ENCODE measurements at places on chromosomes 16 and 17.
A peak's percentile ranks its signal among the peaks of the same experiment; 100 is the strongest.

DNA sequence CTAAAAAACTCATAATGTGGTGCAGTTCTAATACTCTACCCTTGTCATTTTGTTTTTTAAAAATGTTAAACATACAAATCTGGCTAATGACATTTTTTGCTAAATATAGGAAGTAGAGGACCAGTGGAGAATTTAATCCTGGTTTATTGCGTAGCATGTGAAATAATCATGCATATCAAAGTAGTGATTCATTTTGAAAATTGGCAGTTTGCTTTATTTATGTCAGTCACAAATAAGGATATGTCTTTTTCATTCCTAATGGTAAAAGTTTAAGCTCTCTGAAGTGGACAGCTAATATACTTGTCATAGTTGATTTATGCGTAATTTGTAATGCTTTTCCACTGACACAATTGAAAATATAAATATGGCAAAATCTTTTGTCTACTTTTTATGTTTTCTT is 224.2 kb downstream of the BCAS3 start:
- no peak for DNase-seq

- DNase-seq = no peak
Observed at GRCh38 chr17:58120195-58120822, 27.9 kb upstream of the OR4D1 start.

DNA sequence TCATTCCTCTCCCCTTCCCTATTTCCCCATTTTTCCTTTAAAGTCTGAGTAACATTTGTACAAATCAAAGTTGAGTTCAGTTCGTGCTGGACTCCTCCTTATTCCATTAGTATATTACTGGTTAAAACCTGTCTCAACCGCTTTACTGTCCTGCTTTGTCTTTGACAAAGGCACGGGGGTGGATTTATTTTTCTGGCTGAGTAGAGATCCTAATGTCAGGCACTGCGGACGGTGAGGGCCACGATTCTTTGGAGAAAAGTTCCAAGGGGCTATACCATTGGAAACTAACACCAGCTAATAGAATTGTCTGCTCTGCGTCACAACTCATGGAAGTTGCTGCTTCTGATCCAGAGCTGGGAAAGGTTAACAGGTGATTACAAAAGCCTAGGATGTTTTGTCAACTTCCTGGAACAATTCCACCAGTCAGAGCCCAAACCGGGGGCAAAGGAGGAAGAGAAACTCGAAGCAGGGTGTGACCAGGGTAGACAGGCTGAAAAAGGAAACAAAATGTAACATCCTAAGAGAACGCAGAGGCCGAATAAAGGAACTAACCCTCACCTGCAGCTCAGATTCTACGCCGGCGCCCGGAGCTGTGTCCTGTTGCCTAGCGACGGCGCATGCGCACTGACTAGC is 12.4 kb downstream of the TAT start:
- DNase-seq = no peak

DNA sequence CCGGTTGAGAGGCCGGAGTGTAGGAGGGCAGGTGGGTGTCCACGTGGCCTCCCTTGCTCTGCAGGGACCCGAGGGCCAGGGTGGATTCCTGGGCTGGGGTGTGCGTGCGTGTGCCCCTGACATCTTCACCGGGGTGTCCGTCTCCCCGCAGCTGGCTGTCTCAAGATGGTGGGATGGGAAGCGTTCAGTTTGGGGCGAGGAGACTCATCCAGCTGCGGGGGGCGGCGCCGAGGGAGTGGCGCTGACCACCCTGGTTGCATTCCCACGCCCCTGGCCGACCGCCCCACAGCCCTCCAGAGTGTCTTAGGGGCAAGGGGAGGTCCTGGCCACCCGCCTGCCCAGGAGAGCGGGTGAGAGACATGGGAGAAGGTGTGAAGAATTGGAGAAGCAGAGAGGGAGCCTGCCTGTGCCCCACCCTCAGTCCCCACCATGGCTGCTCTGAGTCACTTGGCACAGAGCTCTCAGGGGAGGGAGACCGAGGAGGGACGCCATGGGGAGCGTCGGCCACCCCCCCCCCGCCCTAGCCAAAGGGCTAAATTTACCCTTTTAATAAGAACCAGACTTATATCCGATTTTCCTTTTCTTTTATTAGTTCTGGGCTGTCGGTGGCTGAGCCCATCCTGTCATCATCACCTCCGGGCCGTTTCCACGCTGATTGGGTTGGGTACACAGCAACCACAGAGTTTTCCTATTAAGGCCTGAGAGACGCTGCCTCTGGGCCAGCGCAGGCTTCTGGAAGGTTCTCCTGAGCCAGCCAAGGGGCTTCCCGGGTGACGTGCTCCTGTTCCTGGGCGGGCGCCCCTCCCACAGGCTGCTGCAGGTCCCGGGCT is 22.0 kb downstream of the BAHCC1 start:
- DNase-seq = no peak

GRCh38 chr17:83156408-83156807 is 77.0 kb downstream of the METRNL start:
- DNase-seq = no peak

DNA sequence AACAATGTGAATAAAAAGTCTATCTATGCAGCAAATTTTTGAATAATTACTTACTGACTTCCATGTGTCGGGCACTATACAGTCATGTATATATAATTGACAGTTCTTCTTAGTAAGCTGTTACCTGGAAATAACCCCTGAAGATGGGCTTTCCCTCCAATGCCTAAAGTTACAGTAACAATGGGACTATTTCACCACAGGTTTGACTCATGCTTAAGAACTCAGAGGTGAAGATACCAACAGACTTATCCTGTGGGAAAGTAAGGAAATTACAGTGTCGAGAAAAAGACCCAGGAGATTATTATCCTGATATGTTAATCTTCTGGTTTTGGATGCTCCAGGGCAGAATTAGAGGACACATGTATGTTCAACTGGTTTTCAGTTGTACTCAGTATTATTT is 601.5 kb upstream of the SOX9 start:
- DNase-seq = no peak

- DNase-seq = no peak
Observed at GRCh38 chr17:35486920-35487732, 38.6 kb upstream of the SLFN13 start.

DNA sequence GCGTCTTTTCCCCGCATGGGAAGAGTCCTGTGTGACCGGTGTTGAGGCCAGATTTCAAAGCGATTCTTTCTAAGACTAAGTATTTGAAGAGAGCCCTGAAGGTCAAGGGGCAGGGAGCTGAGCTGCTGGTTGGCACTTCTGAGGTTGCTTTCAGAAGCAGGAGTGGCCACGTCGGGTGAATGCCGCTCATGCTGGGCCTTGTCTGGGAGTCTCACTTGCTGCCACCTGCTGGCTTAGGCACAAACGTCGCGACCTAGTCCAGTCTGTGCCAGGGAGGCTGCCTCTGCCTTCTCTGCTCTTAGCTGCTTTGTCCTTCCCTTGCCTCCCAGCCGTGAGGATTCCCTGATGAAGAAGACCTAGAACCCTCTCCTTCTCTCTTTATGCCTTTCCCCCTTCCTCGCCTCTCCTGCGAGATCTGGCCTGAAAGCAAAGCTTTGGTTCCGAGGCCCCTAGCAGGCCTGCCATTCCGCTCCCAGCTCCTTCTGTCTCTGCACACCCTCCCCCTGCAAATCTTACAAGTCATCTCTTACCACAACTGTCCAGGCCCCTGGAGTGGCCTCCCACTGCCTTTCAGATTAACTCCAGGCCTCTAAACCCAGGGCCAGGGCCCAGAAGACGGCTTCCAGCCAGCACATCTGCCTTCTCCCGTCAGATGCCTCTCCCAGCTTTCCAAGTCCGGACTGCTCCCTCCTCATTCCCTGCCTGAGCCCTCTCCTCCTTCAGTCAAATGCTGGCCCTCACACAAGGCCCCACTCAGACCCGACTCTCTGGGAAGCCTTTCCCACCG is 11.4 kb downstream of the CTNS start:
- peak; percentile 7 for DNase-seq

DNA sequence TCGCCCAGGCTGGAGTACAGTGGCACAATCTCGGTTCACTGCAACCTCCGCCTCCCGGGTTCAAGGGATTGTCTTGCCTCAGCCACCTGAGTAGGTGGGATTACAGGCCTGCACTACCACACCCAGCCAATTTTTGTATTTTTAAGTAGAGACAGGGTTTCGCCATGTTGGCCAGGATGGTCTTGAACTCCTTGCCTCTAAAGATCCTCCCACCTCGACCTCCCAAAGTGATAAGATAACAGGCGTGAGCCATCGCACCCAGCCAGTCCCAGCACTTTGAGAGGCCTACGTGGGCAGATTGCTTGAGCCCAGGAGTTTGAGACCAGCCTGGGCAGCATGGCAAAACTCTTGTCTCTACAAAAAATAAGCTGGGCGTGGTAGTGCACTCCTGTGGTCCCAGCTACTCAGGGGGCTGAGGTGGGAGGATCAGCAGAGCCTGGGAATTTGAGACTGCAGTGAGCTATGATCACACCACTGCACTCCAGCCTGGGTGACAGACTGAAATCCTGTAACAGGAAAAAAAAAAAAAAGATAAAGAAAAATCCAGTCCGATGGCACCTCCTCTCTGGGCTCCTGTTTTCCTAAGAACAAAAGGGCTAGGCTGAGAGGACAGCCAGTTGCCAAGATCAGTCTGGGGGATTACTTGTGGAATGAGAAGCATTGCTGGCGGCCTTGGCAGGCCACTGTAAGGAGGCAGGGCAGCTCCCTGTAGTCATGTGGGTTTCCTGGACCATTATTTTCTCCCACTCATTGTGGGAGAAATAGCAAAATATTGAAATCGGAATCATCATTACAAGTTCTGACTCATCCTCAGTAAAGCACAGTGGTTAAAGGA is 3.0 kb upstream of the PIPOX start:
- no peak for DNase-seq

GRCh38 chr17:50035945-50036344 is 20.0 kb upstream of the ITGA3 start:
- no peak for DNase-seq
